ENCODE measurements at places on chromosomes 16 and 17.
A peak's percentile ranks its signal among the peaks of the same experiment; 100 is the strongest.

DNA sequence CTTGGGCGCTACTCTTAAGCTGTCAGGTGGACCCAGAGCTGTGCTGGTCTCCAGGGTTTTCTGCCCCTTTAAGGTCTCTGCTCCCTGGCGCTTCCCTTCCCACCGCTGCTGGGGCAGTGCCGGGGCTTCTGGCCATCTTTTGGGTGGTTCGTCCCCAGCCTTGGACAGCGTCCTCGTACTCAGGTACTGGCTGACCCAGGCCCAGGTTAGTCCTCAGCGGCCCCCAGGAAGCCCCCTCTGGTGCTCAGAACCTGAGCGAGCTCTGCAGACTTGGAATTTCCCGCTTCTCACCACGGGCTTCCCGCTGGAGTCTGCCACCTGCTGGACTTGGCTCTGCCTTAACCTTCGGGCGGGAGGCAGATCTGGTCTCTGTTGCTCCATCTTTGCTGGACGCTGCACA, 94.1 kb upstream of the ZNF750 start:
- DNase-seq, result no peak

- DNase-seq, result peak; percentile 71
Measured at GRCh38 chr17:76530095-76530723, 7.3 kb downstream of the CYGB start.

DNA sequence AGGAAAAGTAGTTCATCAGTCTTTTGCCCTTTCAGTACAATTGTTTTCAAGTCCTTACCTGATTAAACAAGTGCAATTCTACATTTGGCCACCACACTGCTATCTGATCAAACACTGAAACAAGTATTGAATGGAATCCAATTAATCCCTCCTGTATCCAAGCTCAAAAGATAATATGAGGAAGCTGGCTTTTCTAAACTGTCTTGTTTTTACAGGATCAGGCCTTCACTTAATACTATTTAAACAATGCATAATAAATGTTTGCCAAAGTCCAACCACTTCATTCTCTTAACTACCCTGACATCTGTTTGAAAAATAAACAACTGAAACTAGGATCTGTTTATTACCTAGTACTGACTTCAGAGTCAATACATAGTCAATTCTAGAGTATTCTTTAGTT, 131.6 kb downstream of the MRTFB start:
- no peak for DNase-seq

- no peak for DNase-seq
Measured at GRCh38 chr16:17420816-17421215, 49.9 kb downstream of the XYLT1 start.

DNA sequence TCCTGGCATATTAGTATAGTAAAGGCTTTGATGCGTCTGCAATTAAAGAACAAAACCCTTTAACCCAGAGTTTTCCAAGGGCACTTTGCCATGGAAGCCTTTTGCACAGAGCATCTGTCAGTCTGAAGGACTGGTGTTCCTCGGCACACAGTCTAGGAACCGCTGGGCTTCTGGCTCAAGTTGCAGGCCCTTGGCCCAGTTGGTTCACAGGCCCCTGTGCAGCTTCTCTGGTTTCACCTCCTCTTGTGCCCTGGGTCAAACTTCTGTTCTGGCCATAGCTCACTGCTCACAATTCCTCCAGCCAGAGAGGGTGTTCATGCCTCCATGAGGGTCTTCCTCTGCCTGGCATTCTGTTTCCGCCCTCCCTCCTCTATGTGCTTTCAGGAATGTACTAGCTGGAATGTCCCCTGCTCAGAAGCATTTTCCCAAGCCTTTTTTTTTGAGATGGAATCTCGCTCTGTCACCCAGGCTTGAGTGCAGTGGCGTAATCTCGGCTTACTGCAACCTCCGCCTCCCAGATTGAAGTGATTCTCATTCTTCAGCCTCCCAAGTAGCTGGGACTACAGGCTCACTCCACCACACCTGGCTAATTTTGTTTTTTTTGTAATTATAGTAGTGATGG, 34.5 kb upstream of the TEX2 start:
- DNase-seq, result no peak

- DNase-seq, result no peak
Measured at GRCh38 chr17:4440690-4441686, 7.2 kb downstream of the SPNS3 start.

GRCh38 chr17:78325076-78325687, 34.7 kb downstream of the SOCS3 start:
- DNase-seq, result no peak

DNA sequence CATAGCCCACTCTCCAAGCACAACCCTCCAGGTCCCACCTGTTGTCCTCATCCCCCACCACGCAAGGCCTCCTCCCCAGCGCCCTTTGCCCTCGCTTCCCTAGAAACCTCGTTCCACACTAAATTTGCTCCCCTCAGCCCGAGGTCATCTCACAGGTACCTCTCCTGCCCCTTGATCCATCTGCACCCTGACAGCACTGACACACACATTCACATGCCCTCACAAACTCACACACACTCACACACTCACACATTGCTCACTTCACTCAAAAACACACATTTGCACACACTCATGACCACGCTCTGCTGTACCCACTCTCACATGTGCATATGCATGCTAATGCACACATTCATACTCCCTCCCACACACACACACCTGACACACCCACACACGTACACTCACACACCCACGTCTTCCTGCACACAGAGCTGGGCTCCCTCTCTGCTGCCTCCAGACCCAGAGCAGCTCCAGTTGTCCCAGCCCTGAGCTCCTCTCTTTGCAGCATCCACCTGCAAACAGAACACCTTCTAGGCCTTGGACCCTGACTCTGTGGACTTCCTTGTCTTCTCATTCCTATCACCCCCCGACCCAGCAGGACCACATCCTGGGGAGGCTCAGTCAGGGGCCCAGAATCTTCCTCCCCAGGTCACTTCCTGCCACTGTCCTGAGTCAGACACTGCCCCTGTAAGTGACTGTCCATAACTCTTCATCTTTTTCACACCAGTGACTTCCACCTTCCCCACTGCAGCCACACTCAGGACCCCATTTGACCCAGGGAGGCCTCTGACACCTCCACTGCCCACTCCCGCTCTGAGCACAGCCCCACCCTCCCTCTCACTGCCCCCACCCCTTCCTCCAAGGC, 4.9 kb downstream of the ASGR2 start:
- DNase-seq, result no peak

DNA sequence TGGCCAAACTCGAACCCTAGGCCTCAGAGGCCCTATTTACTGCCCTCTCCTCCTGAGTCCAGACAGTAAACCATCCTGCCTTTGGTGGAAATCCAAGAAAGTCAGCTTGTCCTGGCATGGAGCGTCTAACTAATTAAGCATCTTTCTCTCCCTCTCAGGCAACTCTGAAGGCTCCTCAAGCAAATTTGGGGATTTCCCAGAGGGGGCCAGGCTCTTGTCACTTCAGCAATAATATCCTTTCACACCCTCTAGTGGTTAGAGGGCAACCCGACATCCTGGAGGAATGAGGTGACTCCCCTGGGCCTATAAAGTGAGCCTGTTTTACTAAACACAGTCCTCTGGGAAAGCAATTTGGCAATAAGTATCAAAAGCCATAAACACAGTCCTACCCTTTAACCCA, 60.4 kb downstream of the NOG start:
- DNase-seq, result no peak

DNA sequence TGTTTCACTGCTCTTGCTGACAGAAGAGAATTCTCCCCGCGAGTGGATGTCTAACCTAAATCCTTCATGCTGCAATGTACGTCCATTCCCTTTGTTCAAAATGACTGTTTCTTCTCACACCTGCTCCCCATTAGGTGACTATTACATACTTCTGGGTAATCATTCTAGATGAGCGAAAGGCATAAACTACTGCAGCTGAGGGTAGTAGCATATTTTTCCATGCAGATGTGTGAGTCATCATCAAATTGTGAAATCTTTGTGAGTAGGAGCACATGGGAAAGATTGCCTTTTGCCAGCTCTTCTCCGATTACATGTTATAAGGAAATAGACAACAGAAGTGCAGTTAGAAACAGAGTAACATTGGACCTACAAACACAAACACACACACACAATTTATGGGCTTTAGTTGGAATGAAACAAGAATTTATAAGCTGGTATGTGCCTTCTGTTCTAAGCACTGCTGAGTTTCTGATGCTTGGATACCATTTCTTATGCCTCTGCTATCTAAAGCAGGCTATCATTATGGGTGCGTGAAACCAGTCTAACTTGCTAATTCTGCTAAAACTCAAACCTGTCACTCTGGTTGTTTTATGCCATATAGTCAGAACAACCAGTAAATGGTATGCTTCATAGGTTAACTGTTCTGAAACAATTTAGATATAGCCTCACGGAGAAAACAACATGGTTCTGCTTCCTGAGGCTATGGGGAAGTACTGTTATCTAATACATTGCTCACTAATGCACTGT, 346.9 kb upstream of the PSMD7 start:
- peak; percentile 40 for DNase-seq

DNA sequence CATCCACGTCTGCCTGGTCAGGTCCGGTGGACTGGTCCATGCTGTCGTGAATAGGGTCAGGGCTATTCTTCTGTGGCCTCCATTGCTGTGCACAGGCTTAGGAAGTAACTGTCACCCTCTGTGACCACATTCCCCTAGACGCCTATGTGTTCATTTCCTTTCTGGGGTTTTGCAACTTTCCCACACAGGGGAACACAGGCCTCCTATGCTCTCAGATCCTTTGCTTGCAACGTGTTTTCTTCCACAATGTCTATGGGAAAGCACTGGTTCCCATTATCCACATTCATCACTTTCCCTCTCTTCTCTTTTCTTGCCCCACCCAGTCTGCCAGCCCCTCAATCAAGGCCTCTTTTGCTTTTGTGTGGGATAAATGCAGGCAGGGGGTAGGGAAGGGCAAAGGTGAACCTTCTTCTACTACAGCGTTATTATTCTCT, 43.2 kb upstream of the DNAJA2 start:
- no peak for DNase-seq

- DNase-seq, result no peak
Measured at GRCh38 chr16:84662471-84662870, 14.2 kb downstream of the KLHL36 start.

DNA sequence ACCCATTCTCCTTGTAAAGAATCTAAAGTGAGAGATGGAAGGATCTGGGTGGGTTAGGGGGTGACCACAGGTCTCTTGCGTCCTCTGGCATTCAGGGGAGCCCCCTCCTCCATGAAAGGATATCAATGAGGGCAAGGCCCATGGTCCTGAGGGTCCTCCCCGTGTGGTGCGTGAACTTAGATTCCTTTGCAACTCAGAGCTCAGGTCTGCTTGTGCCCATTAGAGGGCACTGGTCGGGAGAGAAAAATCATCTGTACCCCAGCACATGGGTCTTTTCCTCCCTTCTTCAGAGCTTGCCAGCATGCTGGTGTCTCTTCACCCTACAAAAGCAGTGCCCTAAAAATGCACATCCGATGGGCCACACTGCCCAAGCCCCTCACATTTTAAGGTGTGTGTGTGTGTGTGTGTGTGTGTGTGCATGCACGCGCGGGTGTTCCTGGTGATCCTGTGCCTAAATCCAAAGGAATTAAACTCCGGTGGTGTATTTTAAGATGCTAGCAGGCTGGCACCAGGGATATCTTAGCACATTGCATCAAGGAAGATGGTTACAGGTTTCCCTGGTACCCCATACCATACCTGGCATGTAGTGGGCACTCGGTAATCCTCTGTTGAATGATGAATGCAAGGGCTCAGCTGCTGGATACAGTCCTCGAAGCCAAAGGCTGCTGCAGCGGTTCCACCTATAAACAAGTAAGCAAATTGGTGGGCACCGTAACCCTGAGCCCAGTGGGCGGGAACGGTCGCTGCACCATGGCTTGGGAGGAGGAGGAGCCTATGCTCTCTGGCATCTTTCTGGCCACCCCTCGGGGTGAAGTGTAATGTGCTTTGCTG, 4.7 kb downstream of the C1QTNF1 start:
- no peak for DNase-seq

DNA sequence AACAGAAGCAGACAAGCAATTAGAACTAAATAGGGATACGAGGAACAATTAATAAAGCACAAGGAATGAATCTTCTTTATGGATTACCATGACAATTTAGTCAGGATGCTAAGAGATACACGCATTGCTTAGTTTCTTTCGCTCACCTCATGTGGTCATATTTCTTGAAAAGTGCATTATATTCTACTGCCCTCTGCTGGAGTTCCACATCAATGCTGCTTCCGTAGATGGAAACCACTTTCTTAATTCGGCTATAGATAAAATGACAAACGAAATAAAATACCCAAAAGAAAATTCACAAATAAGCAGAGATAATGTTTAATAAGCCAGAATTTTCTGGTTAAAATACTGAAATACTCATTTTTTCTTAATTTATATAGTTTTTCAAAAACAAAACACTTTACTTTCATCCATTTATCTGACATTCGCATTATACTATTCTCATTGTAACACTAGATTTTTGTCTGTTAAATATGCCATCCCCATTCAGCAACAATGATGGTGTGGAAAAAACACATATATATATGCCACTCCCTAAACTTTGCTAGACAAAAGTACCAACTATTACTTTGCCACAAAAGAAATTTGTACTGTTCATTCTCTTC, 22.0 kb upstream of the PHLPP2 start:
- DNase-seq, result peak; percentile 30

DNA sequence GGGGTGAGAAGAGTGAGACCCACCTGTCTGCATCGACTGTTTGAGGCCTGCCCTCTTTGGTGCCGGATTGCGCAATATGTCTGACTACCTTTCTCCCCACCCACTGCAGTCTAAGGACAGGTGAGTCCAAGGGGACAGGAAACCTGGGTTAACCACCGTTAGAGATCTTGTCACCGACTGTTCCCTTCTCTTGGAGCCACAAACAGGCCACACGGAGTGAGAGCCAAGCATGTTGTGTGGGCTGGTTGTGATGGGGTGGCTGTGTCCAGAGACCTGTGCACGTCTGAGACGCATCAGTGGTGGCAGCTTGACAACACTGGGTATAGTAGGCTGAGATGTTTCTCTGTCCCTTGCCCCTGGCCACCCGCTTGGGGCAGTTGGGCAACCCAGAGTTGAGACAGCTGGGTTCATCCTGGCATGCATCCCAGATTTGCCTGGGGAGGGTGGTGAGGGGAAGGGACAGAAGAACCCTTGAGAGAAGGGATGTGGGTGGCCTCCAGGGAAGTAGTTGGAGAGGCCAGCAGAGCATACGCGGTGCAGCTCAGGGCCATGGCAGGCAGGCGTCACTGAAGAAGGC, 21.4 kb downstream of the MPRIP start:
- peak; percentile 35 for DNase-seq
